ENCODE measurements at places on chromosomes 2 and 18.

DNA sequence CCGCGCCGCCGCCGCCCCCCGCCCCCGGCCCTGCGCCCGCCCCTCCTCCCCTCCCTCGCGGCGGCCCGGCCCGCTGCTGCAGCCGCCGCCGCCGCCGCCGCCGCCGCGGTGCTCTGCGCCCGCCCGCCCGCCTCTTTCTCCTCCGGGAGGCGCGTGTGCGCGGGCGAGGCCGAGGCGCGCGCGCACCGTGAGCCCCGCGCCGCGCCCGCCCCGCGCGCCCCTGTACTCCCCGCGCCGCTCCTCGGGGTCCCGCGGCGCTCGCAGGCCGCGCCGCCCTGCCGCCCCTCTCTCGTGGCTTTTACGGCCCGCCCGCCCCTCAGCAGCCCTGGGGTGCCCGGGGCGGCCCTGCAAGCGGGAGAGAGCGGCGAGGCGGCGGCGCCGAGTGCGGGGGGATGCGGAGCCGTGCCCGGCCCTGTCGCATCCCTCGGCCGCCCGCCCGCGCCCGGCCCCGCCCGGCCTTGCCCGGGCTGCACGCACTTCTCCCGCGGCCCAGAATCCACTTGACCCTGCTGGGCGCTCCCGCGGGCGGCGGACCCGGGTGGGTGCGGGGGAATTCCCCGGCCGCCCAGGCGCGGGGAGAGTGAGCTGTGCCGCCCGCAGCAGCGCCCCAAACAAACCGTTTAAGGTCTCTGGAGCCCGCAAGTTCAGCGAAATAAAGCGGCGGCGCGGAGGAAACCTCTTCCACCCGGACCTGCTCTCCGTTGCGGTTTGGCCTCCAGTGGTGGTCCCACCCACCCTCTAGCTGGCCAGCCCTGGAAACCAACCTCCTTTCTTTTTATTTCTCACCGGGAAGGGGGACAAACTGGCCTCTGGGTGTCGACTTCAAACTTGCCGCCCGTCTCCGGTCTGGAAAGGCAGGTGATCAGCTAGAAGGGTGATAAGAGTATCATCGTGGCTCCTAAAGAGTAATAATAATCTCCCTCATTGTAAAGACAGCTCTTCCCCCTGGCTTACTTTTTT is 37.4 kb downstream of the AFF3 start:
- peak; percentile 49 for DNase-seq

- DNase-seq = no peak
These were observed 231.3 kb downstream of the BCL2 start for GRCh38 chr18:63088262-63088661.

DNA sequence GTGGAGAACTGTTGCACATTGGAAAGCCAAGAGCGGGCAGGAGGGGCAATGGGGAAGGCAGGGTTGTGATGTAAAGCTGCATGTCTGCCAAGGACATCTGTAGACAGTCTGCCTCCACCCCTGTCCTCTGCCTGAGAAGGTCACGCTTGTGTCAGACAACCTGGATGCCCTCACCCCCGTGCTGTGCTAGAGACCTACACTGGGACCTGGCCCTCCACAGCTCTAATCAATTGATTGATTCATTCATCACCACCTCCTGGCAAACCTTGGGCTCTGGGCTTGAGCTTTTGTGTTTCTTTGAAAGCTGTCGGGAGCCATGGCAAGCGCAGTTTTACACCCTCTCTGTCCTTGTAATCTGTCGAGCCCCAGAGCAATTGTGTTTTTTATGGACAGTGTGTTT is 41.1 kb downstream of the MARCO start:
- no peak for DNase-seq

GRCh38 chr2:241885291-241885945 is 15.9 kb downstream of the RTP5 start:
- peak; percentile 90 for DNase-seq

GRCh38 chr2:8907764-8908288 is 70.4 kb upstream of the KIDINS220 start:
- DNase-seq = peak; percentile 51

- DNase-seq = no peak
These were observed 609.0 kb downstream of the DCC start for GRCh38 chr18:52948868-52949444.

DNA sequence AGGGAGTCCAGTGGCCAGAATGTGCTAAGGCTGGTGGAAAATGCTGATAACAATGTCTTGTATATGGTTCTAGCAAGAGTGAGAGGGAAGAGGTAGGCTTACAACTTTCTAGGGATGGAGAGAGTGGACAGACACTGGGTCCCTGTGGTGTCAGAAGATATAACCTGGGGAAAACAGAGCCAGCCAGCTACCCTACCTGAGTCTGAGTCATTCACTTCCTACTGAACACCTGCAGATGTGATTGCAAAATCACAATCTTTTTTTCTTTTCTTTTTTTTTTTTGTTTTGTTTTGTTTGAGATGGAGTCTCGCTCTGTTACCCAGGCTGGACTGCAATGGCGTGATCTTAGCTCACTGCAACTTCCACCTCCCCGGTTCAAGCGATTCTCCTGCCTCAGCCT is 7.3 kb downstream of the TET3 start:
- no peak for DNase-seq
